Tibial nerve (tissue), 4 donors: ENCODE measurements at places on chromosomes 6 and 20.

DNA sequence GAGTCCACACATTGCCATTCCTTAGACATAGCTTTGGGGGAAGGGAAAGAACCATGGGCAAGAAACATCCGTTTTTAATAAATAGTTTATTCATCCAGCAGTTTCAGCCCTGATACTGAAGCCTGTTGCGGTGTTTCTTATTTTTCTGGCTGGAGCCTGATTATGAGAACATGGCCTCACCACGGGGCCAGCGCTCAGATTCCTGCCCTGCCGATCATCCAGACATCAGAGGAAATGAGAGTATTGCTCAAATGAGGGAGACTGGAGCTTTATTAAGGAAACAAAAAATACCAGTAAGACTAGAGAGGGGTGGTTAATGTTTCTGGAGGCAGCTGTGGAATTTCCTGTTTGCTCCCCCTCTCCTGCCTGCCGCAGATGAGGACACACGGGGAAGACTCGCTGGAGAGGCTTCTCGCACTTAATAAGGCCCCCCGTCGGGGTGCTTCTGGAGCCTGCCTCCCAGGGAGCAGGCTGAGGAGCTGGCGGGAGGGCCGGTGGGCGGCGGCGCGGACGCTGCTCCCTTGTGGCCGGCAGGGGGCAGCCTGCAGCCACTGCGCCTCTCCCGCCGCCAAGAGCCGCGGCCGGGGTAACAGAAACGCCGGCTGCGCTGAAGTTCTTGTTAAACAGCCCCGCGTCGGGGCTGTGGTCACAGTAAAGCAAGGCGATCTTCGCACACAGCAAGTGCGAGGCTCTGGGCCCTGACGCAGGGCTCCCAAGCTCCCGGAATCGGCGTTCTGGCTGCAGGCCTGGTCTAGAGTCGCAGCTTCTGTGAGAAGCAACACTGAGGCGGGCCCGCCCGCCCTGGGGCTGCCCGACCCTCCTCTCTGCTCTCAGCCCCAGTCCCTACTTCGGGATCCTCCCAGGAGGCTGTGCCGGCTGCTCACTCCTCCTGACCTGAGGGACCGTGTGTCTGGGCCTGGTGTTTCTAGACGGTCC is 17.5 kb downstream of the LEMD2 start:
- no peaks in the 10 kb centered on the region for H3K27me3 ChIP-seq
- H3K4me3 ChIP-seq = peak overlapping the region; percentile 16
- DNase-seq = peak; percentile 61
- peak overlapping the region; percentile 86 for H3K27ac ChIP-seq

- peaks cover 88% of the 10 kb centered on the region for H3K4me1 ChIP-seq
- no peak overlapping the region for H3K4me3 ChIP-seq
- no peak overlapping the region for H3K27ac ChIP-seq
- no peaks in the 10 kb centered on the region for H3K27me3 ChIP-seq
- no peaks in the 10 kb centered on the region for H3K36me3 ChIP-seq
Measured at GRCh38 chr20:36850759-36851158, 25.2 kb upstream of the TLDC2 start.

DNA sequence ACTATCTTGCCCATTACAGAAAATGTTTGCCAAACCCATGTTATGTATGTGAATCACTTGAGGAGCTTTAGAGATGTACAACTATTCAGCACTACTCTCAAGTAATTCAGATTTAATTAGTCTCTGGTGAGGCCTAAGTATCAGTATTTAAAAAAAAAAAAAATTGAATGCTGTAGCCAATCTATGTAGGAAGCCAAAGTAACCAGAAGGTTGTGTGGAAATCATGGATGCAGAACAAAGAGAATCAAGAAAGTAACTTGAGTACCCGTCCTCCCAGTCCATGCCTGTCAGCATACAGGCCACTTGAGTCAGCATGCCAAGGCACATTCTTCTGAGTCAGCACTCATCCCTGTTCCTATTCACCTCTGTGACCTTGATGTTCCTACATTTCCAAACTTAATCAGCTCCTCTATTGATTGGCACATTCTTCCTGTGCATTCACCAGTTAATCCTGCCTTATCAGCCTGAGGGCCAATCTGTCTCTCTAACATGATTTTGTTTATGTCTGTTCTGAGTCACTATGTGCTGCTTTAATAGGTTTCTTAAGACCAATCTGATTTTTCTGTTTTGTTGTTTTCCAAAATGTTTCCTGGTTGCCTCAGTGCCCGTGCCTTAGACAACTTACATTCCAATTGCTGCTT is 165.6 kb downstream of the KCNQ5 start:
- no peak for DNase-seq
- peaks cover 3% of the 10 kb centered on the region for H3K4me1 ChIP-seq
- no peak overlapping the region for H3K27ac ChIP-seq
- no peaks in the 10 kb centered on the region for H3K36me3 ChIP-seq

DNA sequence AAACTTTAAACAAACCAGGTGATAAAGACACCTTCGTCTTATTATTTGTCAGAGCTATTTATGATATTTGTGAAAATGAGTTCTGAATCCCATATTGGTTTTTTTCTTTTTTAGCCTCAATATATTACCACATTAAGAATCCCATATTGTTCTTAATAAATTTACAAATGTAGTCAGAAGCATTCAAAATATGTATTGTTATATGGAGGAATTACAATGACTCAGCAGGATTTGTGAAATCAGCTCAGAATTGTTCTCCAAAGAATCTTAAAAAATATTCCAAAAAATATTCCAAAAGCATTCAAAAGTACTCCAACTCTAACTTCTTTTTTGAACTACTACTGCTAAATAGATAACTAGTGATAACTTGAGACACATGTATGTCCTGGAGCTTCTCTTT is 6.5 kb upstream of the ZNF343 start:
- no peak overlapping the region for H3K27ac ChIP-seq
- H3K27me3 ChIP-seq = no peaks in the 10 kb centered on the region
- DNase-seq = no peak
- H3K36me3 ChIP-seq = no peaks in the 10 kb centered on the region
- H3K4me3 ChIP-seq = no peak overlapping the region
- H3K4me1 ChIP-seq = no peaks in the 10 kb centered on the region

DNA sequence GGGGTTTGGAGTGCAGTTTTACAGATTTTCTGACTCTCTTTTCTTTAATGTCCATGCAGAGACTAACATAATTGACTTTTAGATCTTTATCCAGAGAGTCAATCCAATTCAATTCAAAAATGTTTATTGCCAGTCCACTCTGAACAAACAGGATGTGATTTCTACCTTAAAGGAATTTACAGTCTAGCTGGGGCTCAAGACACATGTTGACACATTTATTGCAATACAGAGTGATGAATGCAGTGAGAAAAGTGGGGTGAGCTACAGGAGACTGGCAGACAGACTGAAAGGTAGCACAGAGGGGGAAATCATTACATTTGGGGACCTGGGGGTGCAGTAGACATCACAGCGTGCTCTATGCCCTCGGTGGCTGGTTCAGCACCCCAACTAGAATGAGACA is 193.9 kb downstream of the SLC24A3 start:
- no peak overlapping the region for H3K27ac ChIP-seq
- no peak overlapping the region for H3K4me3 ChIP-seq
- no peaks in the 10 kb centered on the region for H3K4me1 ChIP-seq
- H3K36me3 ChIP-seq = no peaks in the 10 kb centered on the region
- H3K27me3 ChIP-seq = no peaks in the 10 kb centered on the region

DNA sequence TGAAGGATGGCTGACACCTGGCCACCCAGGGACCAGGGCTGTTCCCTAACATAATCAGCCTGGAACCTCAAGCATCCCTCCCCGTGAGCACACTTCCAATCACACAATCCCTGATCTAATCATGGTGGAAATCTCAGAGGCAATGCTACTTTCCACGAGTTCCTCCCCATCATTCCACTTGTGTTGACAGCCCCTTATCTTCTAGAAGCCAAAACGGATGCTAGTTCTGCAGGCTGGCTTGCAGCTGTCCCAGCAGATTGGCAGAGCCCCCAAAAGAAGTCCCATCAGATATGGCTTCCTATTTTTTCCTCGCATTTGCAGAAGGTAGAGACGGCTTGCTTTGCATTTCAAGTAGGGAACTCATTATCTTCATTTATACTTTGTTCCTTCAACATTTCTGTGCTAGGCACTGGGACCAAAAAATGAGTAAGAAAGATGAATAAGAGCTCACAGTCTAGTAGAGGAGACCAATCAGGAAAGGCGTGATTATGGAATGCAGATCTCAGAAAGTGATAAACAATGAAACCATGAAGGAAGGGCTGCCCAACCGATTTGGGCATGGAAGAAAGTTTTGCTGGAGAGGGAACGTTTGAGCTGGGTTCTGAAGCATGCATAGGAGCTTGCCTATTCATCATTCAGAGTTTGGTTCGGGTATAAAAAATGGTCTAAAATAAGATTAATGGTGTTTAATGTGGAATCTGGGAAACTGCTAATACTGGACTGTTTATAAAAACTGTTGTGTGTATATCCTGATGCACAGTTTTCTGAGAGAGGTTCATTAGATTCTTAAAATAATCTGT is 44.6 kb upstream of the TBC1D7 start:
- peaks cover 34% of the 10 kb centered on the region for H3K4me1 ChIP-seq
- no peak overlapping the region for H3K4me3 ChIP-seq
- H3K27ac ChIP-seq = peak overlapping the region; percentile 49
- H3K36me3 ChIP-seq = no peaks in the 10 kb centered on the region
- H3K27me3 ChIP-seq = no peaks in the 10 kb centered on the region
- no peak for DNase-seq

GRCh38 chr20:24821391-24821790 is 127.7 kb upstream of the CST7 start:
- H3K4me1 ChIP-seq = no peaks in the 10 kb centered on the region
- no peak overlapping the region for H3K27ac ChIP-seq
- H3K36me3 ChIP-seq = no peaks in the 10 kb centered on the region
- no peak for DNase-seq
- H3K4me3 ChIP-seq = no peak overlapping the region

- H3K27me3 ChIP-seq = no peaks in the 10 kb centered on the region
- H3K4me1 ChIP-seq = peaks cover 54% of the 10 kb centered on the region
- no peak for DNase-seq
- H3K27ac ChIP-seq = peak overlapping the region; percentile 97
Measured at GRCh38 chr6:33420491-33421343, 852 bp downstream of the SYNGAP1 start.
